Activated T-cell treated with anti-CD3 and anti-CD28 coated beads for 1 hour (primary cell): ENCODE measurements at places on chromosomes 5 and 9.

GRCh38 chr9:117697046-117697445 lies 7.2 kb upstream of the TLR4 start:
- DNase-seq, result no peak

DNA sequence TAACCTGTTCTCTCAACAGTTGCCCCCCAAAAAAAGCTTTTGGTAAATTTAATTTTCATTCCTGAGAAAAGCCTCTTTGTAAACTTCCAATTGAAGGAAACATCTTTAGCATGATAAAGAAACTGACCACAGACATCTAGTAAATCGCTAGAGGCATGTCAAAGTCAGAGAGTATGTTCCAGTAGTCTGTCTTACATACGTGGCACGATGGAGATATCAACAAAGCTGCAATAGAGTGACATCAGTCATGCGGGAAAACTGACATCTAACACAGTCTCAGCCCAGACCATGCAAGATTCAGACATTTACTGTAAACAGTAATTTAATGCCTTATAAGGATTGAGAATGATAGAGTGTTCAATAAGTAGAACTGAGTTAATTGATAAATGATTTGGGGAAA lies 45.1 kb downstream of the GARNL3 start:
- no peak for DNase-seq

GRCh38 chr5:172769616-172770373 lies 1.2 kb downstream of the DUSP1 start:
- no peak for DNase-seq

DNA sequence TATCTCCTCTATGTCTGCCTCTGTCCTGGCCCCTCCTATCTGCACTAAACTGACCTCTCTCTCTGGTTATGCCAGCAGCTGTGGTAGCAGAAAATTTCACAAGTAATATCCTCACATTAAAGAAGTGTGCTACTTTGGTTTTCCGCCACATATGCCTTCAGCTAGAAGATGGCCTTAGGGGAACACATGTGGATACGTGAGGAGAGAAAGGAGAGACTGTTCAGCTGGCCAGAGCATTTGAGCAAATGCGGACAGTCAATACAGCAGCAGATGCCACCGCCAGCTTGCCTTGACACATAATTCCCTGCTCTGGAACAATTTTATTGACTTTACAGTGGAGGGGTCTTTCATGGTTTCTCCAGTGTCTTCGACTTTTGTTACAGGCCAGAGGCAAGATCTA lies 434.6 kb downstream of the TAF11L14 start:
- DNase-seq, result no peak
